Stimulated activated CD4-positive, alpha-beta T cell treated with anti-CD3 and anti-CD28 coated beads, Interleukin-1b, Interleukin-23, amount 100 ng/mL, for 24 hours (primary cell): ENCODE measurements at places on chromosomes 2 and 18.

- DNase-seq = no peak
These were observed 78.1 kb downstream of the MAP4K4 start for GRCh38 chr2:101775636-101776035.

DNA sequence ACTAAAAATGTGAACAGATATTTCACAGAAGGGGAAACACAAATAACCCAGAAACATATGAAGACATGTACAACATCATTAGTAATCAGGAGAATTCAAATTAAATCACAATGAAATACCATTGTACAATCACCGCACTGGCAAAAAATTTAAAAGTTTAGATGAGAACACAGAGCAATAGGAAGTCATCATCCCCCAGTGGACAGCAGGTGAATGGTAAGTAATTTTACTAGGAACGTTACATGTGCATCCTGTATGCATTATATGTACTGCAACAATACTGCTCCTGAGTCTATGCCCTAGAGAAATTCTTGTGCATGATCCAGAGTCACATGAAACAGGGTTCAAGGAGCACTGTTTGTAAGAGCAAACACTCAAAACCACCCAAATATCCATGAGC is 713.8 kb downstream of the NRXN1 start:
- DNase-seq = no peak

- DNase-seq = peak; percentile 2
These were observed 10.4 kb upstream of the FAM228A start for GRCh38 chr2:24164416-24164973.

DNA sequence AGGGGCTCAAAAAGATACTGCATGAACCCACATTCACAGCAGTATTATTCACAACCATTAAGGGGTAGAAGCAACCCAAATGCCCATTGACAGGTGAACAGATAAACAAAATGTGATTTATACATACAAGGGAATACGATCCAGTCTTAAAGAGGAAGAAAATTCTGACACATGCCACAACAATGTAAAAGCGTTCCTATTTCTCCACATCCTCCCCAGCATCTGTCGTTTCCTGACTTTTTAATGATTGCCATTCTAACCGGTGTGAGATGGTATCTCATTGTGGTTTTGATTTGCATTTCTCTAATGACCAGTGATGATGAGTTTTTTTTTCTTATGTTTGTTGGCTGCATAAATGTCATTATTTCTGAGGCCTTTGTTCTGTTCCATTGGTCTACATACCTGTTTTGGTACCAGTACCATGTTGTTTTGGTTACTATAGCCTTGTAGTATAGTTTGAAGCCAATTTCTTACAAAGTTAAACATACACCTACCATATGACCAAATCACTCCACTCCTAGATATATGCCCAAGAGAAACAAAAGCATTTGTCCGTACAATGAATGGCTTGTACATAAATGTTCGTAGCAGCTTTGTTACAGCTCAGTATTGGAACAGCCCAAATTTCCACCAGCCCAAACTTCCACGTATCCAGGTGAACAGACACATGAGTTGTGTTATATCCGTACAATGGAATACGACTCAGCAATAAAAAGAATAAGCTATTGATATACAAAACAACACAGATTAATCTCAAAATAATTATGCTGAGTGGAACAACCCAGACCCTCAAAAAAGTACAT is 85.1 kb downstream of the TMEM131 start:
- DNase-seq = no peak

DNA sequence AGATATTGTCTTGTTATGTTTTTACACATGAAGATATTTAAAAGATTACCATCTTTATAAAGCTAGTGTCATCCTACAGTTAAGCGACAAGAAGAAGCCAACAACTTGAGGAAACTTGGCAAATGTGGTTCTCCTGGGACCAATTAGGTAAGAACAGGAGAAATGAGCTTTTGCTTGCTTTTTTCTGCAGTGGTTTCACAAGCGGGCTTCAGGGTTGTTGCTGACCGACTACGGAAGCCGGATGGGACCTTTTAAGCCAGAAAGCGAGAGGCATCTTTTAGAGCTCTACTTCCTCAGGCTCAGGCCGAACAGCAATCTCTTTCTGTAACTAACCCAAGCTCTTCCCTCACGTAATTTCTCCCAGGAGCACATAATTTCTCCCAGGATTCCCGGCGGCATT is 256.5 kb downstream of the CNTNAP5 start:
- no peak for DNase-seq

DNA sequence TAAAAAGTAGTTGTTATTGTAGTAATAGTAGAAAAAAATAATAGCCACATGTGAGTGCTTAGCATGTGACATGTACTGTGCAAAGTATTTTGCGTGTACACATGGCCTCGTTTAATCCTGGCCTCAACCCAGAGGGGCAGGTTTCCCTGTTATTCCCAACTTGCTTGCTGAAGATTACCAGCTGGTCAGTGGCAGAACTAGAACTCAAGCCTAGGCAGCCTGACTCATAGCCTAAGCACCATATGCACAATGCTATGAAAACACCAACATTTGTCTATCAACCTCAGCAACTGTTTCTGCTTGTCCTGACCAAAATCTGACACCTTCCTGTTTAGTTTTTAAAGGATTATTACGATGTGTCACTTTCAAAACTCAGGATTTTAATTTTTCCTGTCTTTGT is 234.9 kb upstream of the SMAD7 start:
- DNase-seq = no peak

DNA sequence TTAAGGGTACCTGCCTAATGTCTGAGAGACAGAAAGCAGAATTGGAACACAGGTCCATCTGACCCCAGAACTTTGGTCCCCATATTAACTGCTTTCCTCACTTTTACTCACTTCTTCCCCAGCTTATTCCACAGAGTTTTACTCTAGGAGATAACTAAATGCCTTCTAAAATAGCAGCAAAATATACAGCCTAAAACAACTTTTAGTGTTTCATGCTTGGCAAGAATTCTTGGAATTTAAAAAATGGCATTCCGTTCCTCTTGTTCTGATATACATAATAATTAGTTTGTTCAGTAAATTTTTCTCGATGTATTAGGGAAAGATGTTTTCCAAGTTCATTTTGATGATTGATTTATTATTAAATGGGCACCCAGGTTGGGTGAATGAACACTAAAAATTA is 151.9 kb downstream of the FHOD3 start:
- DNase-seq = no peak

GRCh38 chr2:150100336-150100735 is 387.1 kb downstream of the RND3 start:
- no peak for DNase-seq

DNA sequence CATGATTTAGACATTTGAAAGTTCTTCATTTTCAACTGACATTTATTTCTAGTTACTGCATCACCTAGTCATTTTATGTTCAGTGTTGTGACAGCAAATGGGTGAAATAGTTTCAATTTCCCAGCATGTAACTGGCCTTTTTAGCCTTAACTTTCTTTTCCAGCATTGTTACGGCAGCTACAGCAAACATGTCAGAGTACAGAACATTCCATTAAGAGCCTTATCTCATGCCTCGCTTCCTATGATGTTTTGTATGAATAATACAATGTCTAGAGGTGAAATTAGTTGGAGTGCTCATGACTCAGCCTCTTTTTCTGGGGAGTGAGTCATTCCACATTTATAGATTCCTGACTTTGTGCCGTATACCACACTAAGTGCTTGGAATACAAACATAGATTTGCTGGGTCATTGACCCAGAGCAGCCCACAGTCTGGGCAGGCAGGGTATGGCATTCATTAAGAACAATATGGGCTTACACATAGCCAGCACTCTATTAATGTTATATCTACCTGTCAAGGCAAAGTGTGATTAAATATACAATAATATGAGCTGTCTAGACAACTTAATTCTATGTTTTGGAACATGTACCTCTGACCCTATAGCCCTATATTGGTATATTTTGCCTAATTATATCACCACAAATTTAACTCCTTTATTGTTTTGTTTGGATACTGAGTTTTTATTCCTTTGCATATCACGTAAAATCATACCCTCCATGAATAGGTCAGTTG is 72.2 kb downstream of the MAP2 start:
- DNase-seq = no peak

- DNase-seq = no peak
These were observed 684.4 kb downstream of the NRXN1 start for GRCh38 chr2:50347358-50348044.

DNA sequence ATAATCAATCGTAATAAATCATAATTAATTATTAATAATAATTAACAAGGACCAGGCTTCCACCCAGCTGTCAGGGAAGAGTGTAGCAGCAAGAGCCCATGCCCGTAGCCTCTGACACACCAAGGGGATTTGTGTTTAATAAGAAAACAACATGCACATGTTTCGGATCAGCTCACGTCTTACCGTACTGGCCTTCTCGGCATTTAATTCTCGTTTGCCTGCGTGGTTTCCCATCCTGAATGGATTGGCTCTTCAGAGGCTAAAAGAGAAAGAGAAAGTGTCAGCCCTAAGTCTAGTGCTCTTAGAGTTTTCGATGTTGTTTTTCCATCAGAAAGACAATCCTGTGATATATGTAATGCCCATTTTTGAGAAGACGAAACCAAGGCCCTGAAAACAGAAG is 27.6 kb downstream of the MBP start:
- DNase-seq = no peak

DNA sequence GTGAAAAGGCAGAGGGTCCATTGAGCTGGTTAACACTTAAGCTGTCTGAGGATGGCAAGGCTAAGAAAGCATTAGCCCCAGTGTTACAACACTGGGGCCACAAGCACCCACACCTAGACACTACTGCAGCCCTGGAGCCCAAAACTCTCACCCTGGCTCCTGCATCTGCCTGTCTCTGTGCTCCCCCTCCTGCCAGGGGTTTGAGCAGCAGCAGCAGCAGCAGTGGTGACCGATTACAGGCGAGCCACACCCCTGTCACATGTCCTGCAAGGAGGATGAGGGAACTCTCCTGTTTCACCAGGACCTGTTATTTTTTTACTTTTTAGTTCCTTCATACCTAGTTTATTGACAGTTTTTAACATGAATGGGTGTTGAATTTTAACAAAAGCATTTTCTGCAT is 326.7 kb upstream of the MAP2 start:
- no peak for DNase-seq

DNA sequence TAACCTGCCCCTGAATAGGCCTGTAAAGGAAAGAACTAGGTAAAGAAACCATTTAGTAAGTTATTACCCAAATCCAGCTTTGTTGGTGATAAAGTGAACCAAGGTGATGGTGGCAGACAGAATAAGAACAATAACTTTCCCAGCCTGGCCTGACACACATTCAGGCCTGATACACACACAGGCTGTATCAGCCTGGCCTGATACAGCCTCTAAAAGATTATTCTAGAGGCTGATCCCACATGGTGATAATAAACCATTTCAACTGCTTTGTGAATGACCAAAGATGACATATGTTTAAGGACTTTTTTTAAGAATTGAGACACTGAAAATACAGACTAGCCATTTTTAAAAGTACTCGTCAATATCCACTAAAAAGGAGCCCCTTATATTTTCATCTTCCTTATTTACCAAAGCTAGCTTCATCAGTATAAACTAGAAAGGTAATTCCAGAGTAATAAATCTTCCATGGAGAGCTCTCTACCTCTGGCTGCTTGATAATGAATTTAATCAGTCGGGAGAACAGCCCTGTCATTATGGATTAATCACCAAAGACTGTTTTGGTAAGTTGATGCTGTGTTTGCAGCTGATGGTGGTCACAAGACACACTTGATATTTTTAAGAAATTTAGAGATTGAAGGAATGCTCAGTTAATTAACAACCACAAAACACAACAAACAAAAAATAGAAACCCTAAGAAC is 77.2 kb downstream of the SLC8A1 start:
- DNase-seq = no peak

DNA sequence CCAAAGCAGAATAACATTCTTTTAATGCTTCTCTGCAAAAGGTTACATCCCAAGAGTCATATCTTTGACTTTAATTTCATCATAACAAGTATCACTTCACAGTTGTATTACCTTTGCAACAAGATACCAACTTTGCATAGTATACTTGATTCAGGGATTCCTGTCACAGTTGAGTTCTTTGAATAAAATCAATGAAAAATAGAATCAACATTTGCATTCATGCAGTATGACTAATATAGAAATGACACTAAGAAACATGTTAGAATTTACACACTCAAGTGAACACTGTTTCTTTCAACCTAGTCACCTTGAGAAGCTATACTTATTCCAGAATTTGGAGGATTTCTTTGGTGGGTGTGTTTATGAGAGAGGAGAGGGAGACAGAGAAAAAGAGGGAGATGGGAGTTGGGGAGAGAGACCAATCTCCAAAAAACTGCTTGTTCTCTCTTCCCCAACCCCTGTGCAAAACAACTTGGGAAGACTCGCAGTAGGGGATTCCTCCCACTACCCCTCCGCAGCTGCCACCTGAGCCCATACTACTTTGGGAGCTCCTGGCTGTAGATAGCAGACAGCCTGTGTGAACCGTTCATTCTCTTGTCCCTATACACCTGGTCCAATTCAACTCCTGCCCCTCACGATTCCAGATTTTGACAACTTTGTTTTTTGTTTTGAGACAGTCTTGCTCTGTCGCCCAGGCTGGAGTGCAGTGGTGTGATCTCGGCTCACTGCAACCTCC is 57.7 kb downstream of the PELI1 start:
- no peak for DNase-seq

- no peak for DNase-seq
These were observed 112.9 kb upstream of the ZEB2 start for GRCh38 chr2:144632809-144633208.

GRCh38 chr2:100676346-100676745 is 113.6 kb downstream of the PDCL3 start:
- no peak for DNase-seq

DNA sequence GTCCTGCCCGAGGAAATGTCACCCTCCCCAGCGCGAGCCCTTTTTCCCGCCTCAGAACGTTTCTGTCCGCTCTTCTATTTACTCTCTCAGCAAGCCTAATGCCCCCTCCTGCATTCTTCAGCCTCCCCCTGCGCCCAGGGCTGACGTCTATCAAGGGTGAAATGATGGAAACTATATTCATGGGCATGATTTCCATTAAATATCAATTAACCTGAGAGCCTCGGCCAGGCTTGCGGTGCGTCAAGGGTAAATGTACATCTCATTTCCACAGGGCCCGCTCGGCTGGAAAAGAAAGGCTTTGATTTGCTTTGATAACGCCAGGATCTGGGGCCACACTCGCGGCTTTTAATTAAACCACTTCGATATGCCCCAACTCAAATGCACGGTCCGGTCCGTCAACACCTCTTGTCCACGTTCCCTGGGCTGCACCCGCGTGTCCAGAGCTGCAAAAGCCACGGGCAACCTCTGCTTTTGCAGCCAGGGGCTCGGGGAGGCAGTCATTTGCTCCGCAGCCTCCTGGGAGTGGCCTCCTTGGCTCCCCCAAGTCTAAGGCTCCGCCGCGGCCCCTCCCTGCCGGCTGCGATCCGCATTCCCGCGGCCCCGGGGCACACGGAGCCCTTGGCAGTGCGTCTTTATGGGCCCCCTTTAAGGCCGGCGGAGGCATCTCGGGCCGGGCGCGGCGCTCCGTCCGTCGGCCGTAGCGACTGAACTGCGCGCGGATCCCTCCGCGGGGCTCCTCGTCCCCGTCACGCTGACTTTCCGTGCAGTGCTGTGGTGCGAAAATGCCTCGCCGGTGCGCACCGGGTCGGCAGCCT is at the start of gene HOXD8:
HOXD8 (plus strand) TSS at position 724 of the 815 bp plus-strand sequence. CDS start 662 bp downstream, outside the sequence.
- no peak for DNase-seq
